ENCODE measurements at places on chromosomes 1 and 21.

- DNase-seq = no peak
Observed at GRCh38 chr1:208120431-208120790, 123.8 kb downstream of the PLXNA2 start.

DNA sequence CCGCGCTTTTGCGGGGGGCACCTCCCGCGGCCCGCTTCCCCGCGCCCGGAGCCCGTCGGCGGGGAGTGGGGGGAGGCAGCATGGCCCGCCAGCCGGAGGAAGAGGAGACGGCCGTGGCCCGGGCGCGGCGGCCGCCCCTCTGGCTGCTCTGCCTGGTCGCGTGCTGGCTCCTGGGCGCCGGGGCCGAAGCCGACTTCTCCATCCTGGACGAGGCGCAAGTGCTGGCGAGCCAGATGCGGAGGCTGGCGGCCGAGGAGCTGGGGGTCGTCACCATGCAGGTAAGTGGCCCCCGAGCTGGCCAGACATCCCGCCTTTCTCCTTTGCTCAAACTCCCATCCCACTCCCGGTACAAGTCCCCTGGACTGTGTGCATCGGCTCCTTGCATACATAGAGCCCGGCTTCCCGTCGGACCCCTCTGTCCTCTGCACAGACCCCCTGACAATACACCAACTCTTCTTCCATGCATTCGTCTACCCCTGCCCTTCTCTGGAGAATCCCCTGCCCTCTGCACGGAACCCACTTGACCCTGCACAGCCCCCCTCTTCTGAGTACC is 812 bp downstream of the CACHD1 start:
- DNase-seq = no peak

DNA sequence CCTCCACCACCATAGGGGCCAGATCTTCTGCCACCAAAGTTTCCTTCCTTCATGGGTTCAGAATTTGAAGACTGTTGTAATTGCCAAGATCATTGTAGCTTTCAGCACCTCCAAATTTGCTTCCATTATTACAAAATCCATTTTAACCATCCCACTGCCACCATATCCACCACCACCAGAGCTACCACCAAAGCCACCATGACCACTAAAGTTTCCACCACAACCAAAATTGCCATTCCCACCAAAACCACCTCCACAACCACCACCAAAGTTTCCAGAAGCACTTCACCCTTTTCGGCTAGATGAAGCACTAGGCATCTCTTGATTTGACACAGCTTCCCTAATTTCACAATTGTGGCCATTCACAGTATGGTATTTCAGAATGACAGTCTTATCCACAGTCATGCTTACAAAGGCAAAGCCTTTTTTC is 45.2 kb downstream of the SLC30A7 start:
- no peak for DNase-seq

GRCh38 chr1:160739098-160739511 is at the start of gene SLAMF7:
SLAMF7 (plus strand) TSS chr1:160739247; CDS start chr1:160739302, 55 bp downstream.
- no peak for DNase-seq

- no peak for DNase-seq
Observed at GRCh38 chr1:197685785-197686184, 89.5 kb downstream of the DENND1B start.

- no peak for DNase-seq
Observed at GRCh38 chr1:185409763-185410528, 92.9 kb upstream of the IVNS1ABP start.

Measured in CD4-positive, alpha-beta T cell (primary cell).